ENCODE measurements at places on chromosomes 3 and 15.

- DNase-seq, result peak; percentile 2
Observed at GRCh38 chr15:59160880-59161593, 45.6 kb upstream of the LDHAL6B start.

DNA sequence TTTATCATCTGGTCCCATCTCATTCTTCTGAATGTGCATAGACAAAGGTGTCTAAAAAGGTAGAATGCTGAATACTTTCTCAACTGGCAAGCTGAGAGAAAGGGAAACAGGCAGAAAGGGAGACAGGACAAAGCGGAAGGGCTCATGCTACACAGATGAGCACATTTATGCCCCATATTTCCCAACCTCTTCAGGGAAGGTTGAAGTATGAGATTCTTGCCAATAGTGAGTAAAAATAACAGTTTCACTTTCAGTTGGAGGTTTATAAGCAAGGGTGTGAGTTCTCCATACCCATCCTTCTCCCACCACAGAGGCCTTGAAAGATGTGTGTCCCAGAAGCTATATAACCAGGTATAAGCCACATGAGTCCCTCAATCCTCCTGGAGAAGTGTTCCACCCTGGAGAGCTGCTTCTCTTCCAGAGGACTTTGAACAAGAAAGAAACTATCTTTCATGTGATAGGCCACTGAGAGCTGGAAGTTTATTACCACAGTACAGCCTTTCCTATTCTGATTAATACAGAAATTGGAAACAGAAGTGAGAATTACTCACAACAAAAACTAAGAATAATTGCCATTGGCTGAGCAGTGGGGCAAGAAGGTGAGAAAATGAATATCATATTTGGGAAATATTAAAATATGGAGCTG, 709.4 kb upstream of the NR2F2 start:
- DNase-seq, result no peak

GRCh38 chr15:68284616-68285258, 7.2 kb downstream of the FEM1B start:
- DNase-seq, result no peak

DNA sequence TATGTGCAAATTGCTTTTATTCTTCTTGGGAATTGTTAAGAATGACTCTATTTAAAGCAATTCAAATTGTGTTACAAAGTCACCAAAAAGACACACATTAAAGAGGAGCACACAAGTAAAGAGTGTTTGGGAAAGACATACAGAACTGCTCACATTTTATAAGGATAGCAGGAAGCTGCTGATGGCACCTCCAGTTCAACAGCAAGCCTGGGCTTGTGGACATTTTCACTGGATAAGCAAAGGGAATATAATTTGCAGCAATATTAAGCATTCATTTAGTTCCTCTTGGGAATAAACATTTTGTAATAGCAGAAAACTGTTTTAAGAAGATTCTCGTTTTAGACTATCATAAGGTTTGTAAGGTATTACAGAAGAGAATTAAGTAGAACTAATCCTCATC, 1271.9 kb downstream of the ZPLD1 start:
- DNase-seq, result no peak

- no peak for DNase-seq
Observed at GRCh38 chr3:87719060-87719459, 339.7 kb downstream of the CGGBP1 start.

DNA sequence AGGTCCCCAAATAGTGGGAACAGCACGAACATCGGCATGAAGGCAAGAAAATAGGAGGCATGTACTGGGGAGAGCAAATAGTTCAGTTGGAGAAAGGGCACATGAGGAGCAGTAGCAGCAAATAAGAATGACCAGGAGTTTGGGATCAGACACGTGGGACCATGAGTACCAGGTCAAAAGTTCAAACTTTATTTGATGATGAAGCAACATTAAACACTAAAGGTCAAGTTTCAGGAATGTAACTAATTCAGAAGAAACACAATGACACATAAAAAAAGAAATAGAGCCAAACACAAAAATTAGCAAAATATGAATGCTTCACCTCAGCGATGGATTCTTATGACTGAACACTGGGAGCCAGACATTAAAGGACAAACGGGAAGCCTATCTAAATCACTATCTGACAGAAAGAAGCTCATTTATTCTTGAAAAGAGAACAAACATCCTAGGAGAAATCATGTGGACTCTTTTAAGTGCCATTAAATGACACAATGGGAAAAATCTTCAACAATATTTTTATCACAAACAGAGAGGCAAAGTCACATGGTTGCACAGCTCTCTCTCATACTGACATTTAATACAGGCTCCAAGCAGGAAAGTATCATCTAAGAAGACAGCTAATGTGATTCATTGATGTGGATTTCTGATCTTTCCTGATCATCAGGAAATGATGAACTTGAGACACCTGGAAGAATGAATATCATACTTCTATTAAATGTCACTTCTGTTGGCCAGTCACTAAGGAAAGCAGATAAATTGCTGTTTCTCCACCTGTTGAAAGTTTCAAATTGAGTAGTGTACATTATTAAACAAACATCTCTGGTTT, 216.9 kb upstream of the THBS1 start:
- no peak for DNase-seq

GRCh38 chr3:14925729-14926591, 21.4 kb upstream of the NR2C2 start:
- DNase-seq, result peak; percentile 47

DNA sequence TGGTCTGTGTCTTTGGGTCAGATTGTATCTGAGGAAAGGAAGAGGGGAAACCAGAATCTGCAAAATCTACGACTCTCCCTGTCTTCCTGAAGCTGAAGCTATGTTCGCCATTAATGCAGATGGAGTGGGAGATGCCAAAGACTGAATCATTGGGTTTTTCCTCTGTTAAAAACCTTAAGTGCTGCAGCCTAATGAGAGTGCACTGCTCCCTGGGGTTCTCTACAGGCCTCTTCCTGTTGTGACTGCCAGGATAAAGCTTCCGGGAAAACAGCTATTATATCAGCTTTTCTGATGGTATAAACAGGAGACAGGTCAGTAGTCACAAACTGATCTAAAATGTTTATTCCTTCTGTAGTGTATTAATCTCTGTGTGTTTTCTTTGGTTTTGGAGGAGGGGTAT, 24.0 kb downstream of the RMDN3 start:
- DNase-seq, result no peak

- DNase-seq, result no peak
Observed at GRCh38 chr3:184361532-184361931, at the start of the genes CLCN2 and POLR2H. Gene CLCN2 (minus strand): TSS chr3:184361605. CDS start chr3:184361479, 126 bp downstream. Gene POLR2H (plus strand): TSS chr3:184361710. CDS start chr3:184363493, 1,783 bp downstream.

DNA sequence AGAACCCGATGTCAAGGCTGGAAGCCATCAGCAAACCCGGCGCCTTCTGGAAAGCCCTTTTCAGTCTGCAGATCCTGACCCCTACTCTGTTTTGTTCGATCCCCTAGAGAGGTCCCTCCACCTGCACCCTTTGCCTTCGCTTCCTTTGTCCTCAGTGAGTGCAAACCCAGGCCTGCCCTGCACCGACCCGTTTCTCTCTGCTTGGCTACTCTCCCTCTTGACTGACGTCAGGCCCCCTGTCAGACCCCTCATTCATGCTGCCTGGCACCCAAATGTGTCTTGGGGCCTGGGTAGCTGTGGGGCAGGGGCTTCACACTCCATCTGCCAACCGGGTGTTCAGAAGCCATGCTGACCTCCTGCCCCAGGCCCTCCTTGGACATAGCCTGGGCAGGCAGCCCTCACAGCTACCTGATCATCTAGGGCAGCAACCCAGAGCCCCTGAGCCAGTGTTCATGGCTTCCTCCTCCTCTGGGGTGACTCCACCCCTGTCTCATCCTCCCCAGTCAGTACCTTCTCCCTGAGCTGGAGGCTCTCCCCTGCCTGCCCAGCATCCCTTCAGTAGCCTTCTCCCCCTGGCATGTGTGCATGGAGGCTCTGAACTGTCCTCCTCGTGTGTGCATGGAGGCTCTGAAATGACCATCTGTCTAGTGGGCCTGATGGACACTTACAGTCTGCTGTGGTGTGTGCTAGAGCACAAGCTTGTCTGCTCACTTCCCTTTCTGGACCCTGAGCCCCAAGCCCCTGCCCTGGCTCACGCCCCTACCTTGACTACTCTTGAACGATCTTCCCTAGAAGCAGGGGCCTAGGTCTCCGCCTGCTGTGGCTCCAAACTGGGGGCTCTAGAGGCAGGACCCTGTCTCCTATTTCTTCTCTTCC, 69.4 kb downstream of the EXOG start:
- DNase-seq, result no peak

- DNase-seq, result no peak
Observed at GRCh38 chr3:188057124-188057523, 96.8 kb upstream of the LPP start.

DNA sequence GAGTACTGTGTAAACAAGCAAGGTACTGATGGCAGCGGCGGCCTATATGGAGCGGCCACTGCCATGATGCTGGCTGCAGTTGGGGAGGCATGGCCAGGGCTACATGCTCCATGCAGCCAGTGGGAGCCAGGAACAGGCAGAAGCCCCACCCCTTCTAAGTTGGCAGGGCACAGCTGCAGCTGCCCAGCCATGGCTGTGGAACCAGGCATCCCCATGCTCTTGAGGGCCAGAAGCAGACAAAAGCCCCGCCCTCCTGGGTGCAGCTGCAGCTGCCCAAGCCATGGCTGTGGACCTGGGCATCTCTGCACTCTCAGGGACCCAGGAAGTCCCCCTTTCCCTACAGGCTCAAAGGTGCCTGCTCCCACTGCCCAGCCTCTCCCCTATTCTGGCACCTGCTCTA, 150.9 kb downstream of the FMN1 start:
- no peak for DNase-seq

DNA sequence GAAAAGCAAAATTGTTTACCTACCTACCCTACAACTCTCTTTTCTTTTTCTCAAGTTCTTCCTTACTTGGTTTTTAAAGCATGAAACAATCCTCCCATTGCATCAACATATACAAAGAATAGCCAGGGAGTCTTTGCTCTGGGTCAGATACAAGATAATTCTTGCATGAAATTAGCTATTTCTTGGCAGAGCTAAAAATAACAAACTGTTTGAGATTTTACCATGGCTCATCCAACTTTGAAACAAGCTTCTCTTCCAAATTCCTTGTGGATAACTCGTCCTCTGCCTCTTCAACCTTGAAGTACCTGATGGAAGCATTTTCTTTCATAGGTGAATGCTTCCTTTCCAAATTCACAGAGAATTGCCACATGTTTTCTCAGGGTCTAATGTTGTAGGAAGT, 9.2 kb upstream of the CBLB start:
- no peak for DNase-seq

DNA sequence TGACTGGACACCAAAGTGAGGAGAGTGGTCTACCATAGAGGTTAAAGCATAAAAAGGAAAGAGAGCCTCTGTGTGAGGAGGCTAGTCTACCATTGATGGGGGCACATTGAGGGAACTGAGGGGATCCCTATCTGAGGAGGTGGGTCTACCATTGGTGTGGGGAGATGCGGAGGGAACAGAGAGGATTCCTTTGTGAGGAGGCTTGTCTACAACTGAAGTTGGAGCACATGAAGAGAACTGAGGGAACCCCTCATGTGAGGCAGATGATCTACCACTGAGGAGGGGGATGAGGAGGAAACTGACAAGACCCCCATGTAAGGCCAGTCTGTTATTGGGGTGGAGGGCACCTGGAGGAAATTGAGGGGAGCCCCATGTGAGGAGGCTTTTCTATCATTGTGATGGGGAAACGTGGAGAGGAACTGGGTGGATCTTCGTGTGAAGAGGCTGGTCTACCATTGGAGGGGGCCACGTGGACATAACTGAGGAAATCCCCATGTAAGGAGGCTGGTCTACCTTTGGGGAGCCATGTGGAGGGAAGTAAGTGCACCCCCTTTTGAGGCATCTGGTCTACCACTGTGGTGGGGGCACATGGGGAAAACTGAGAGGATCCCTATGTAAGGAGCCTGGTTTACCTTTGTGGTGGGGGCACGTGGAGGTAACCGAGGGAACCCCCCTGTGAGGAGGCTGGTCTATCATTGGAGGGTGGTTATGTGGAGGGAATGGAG, 160.1 kb downstream of the FBLN2 start:
- DNase-seq, result no peak

DNA sequence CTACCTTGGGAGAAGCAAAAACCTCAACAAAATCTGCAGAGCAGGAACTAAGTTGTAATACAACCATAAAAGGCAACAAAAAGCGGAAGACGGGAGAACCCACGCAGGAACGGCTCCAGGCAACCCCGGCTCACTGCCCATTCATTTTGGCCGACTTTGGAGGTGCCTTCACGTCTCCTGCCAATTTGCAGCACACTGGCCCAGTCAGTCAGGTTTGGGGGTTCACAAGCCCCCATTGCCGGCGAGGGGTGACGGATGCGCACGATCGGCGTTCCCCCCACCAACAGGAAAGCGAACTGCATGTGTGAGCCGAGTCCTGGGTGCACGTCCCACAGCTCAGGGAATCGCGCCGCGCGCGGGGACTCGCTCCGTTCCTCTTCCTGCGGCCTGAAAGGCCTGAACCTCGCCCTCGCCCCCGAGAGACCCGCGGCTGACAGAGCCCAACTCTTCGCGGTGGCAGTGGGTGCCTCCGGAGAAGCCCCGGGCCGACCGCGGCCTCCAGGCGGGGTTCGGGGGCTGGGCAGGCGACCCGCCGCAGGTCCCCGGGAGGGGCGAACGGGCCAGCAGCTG, 463 bp downstream of the TERC start:
- DNase-seq, result no peak

DNA sequence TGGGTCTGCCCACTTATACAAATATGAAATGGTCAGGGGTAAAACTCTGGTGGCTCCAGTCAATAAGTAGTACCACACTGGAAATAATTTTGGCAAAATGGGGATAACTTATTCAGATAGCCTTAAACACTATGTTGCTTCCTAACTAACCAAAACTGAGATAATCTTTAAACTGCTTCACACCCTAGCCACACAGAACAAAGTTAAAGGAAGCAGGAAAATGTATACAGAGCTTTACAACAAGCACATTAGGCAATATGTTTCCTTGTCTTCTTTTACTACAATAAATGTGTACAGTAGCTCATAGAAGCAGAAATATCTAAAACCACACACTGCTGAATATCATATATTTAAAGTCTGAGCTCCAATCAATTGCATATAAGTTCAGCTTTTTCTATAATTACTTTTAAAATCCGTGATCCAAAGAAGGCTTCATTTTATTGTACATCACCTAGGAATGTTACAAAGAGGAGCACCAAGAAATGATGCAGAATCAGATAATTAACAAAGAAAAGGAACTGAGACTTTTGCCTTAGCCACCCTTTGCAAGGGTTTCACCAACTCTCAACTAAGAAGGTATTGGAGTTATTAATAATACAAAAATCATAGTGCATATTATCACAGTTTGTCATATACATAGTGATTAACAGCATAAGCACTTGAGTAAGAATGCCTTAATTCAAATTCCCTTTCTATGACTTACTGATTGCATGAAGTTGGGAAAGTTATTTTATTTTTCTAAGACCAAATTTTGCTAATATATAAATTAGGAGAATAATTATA, 9.2 kb upstream of the SSR3 start:
- no peak for DNase-seq

DNA sequence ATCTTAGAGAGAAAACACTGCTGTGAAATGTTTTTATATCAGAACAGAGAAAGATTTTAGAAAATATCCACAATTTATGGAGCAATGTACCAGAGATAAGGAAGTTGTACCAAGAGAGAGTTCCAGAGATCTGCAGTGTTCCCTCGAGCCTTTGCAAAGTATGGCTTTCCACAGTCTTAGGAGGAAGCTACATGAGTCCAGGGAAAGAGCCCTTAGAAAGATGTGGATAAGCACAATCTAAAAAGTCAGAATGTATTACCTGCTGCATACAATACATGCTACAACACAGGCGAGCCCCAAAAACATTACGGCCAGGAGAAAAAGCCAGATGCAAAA, 56.4 kb downstream of the ZNF860 start:
- DNase-seq, result no peak

GRCh38 chr15:42385206-42385979, 26.1 kb downstream of the CAPN3 start:
- DNase-seq, result peak; percentile 30

GRCh38 chr15:38010395-38010794, 76.0 kb downstream of the TMCO5A start:
- DNase-seq, result no peak

Measured in Panc1 (cell line).